ENCODE measurements at places on chromosomes 1 and 21.

DNA sequence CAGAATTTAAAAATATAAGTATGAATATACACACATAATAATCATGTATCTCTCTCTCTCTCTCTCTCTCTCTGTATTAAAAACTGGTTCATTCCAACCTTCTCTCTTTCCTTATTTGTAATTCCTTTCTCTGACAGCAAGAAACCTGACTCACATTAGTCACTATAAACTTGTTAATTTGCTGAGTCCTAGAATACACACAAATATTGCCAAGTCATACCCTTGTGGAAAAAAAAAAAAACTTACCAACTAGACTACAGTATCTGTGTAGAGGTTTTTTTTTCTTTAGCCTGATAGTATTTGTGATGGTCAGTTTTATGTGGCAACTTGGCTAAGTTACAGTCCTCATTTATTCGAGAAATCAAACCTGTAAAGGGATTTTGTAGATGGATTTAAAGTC lies 26.3 kb upstream of the NHLH2 start:
- DNase-seq: no peak

DNA sequence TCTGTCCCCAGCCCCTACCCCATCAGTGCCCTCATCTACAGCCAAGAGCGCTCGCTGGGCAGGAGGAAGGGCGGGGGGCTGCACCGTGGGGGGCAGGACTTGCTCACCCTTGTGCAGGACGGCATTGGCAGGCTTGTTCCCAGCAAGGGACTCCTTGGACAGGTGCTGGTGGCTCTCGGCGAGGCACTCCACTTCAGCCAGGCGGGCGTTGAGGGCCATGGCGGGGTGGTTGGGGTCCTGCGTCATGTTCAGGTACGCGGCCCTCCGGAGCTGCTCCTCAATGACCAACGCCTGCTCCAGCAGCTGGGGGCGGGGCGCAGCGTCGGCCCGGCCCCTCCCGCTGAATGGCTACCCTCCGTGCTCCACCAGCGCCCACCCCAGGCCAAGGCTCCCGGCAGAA lies 64.0 kb downstream of the KCNAB2 start:
- DNase-seq: no peak

DNA sequence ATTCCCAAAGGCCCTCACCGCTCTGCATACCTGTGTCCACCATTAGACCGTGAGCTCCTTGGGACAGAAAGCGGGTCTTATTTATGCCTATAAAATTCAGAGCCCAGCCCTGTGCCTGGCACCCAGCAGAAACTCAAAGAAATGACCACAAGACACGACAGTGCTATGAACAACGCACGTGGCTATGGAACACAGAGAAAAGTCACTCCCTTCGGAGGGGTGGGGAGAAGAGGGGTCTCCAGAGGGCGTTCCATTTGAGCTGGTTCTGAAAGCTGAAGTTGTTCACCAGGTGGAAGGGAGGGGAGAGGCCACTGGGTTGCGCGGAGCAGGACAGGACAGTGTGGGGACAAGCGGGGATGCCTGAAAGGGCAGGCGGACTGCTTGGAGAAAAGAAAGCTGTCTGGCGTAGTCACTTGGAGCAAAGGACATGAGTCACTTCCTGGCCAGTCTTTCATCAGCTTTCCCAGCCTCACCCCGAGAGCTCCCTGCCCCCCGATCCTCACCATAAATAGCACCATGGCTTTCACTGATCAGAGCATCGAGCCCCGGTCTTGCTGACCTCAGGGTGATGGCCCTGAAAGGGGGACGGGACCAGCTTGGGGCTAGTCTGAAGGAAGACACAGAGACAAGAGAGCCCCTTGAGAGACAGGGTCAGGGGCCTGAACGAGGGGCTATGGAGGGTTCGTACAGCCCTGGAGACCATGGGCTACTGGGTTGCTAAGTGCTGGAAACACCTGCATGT lies 28.5 kb downstream of the ECE1 start:
- DNase-seq: peak; percentile 96

- DNase-seq: no peak
These were observed 5.9 kb upstream of the TNFSF4 start for GRCh38 chr1:173212952-173213491.

DNA sequence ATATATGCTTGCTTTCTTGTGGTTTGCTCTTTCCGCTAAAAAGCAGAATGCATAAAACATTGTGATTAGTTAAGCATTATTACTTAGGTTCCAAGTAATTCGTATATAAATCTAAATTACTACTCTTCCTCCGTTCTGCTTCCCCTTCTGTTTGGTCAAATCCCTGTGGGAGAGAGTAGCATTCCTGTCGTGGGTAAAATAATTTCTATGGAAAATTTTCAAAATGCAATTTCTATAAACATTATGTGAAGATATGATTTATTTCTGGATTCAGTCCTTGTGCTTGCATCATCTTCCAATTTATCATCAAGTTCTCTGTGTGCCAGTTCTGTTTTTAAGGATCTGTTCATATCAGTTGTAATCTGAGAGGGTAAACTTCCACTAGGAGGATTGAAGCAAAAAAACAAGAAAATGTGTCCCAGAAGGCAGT lies 7.2 kb upstream of the WARS2 start:
- DNase-seq: peak; percentile 42
